Stimulated activated CD4-positive, alpha-beta T cell treated with anti-CD3 and anti-CD28 coated beads, Interleukin-15, amount 100 ng/mL, for 1 hour (primary cell): ENCODE measurements at places on chromosomes 7 and 10.

- DNase-seq: no peak
These were observed 10.4 kb downstream of the GRM3 start for GRCh38 chr7:86653919-86654659.

DNA sequence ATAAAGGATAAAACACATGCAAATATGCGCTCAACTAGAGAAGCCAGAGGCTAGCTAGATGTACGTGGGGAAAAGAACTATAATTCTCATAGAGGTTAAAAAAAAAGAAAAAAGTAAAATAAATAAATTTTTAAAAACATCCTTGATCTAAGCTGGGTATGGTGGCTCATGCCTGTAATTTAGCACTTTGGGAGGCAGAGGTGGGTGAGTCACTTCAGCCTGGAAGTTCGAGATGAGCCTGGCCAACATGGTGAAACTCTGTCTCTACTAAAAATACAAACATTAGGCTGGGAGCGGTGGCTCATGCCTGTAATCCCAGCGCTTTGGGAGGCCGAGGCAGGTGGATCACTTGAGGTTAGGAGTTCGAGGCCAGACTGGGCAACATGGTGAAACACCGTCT is 18.6 kb upstream of the HSPA12A start:
- DNase-seq: no peak

DNA sequence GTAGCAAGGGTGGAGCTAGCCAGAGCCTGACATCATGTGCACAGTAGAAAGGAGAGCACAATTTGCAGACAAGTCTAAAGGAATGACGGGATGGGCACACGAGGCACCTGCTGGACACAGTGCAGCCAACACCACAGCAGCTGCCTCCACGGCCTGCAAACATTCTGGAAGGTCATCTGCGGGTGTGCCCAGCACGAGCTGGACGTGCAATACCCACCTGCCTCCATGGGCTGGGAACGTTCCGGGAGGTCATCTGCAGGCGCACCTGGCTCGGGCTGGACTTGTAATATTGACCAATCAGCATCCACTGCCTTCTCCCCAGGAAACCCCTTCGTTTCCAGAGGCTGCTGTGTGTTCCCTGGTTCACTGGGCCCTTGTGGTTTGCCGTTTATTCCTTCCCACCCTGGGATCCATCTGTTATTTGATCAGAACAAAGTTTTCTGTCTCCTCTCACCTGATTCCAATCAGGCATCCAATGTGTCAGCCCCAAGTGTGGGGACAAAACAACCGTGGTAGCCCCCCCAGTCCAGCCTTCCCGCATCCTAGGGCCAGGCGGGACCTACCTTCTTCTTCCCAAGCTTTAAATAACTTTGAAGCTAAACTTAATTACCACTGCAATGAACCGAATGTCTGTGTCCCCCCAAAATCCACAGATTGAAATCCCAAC is 243.4 kb upstream of the PPP2R2D start:
- DNase-seq: no peak

GRCh38 chr7:142030294-142030693 is 34.6 kb downstream of the MGAM start:
- DNase-seq: no peak

- DNase-seq: no peak
These were observed 60.8 kb upstream of the ITGA8 start for GRCh38 chr10:15780353-15781135.

GRCh38 chr7:150631866-150632864 is at the start of gene GIMAP6:
Gene GIMAP6 (minus strand): TSS chr7:150632385. CDS start chr7:150630142, 2,243 bp downstream.
- DNase-seq: no peak
